ENCODE measurements at places on chromosomes 4 and X.

DNA sequence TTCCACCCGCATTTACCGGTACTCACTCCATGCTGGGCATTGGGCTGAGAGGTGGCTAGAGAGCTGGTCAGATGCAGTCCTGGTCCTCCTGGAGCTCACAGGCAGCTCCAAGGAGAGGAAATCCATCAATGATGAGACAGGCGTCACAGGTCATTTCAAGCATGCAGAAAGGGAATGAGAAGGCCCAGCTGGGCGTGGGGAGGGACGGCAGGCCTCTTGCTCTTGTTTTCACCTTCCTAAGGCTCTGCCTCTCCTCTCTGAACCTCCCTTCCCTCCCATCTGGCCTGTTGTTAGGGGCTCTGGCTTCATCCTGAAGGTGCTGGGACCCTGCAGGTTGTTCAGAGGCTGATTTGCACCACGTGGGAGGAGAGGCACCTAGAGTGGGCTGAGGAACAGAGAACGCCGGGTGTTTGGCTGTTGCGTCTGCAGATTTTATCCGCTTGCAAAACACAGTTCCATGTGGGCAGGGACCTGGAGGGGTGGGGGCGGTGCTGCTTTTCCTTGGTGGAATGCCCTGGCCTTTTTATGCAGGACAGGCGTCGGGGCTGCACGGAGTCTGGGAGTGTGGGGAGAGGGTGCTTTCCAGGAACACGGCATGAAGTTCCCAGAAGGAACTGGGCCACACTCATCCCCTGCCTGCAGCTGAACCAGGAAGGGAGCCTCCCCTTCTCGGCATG is 81.5 kb upstream of the PSAPL1 start:
- DNase-seq: no peak

DNA sequence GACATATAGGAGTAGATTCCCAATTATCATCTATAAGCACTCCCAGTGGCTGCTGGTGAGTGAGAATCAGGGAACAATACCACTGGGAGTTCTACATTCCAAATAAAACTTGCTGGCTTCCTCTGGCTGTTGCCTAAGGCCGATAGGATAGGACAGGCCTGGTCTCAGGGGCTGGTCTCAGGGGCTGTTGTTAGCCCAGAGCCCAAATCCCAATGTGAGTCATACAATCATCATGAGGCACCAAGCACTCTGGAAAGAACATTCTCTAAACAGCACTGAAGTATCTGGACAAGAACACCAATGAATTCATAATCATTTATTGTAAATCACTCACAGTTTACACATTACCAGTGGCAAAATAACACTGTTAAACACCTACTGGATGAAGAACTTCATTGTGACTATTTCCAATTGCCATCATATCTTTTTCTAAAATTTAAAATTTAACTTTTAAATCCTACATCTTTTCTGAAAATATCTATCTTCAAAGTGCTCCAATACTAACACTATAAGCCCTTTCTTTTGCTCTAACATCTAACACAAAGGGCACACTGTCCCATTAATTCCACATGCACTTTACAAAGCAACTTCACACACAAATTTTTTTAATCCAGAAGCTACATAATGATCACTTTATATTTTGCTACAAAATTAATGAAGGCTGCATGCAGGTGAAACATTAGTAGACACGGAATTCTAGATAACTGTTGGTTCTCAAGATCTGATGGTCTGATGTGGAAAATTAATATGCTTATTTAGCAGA is 67.6 kb upstream of the TMEM150C start:
- DNase-seq: no peak

DNA sequence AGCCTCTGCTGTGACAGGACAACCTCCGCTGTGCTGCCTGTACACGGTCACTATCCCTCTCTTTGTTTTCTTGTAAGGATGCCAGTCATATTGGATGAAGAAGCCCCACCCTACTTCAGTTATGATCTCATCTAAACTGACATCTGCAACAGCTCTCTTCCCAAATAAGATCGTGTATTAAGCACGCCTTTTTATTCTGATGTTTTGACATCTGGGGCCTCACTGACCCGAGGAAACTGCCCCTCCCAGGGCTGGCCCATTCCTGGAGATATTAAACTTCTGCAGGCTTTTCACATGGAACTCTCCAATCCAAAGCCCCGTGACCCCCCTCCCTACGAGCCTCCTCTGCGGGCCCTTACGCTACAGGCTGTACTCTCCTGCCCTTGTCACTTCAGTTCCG is 232.0 kb downstream of the ARHGAP10 start:
- no peak for DNase-seq

DNA sequence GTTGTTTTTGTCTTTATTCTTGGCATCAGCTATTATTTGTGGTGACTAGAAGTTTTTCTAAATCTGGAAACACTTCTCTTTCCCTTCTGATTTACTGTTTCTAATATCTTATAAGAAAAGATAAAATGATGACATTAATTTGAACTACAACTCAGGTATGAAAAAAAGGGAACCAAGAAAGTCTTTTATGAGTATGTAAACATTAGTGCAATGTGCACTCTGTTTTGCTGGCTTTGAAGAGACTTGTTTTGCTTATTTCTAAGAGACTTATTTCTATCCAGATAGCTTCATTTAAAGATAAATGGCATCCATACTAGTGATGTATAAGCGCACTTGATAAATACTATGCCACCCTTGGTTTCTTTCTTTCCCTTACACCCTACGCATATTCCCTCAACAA is 10.1 kb upstream of the AMBN start:
- DNase-seq: no peak

DNA sequence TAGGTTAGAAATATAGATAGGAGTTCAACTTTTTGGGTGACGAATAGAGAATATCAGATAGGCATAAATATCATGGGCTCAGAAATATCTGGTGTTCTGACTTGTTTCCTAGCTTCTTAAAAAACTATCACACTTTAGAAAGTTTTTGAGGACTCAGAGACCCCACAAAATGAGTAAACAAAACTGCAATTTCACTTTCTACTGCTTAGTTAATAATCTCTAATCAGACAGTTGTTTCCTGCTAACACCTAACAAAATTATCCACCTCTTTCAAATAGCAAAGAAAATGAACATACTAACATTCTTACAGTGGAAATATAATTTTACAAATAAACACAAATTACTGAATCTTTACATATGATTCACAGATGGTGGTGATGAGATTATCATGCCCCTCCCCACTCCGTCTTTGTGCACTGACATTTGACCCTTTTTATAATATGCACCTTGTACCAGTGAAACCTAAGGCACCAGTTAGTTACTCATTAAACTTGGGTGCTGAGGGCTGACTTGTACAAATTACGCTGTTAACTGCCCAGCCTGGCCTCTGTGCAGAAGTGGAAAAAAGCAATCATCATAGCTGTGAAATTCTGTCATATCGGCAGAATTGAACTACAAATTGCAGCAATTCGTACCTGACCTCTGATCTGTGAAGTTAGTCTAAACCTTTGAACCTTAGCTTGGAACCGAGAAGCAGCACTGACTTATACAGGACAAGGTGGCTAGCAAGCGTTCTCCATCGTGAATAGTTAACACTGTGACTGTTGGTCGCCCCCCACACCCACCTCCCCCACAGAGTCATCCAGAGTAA is 138.7 kb downstream of the CHRNA9 start:
- DNase-seq: no peak
